WTC11 (cell line): ENCODE measurements at places on chromosomes 16 and 17. TPM values are rescaled to one million over a fixed set of nuclear protein-coding genes. Genes with fewer than 3 reads are reported as not detected.

Gene RNF43
- 3.2 to 3.6 TPM (median 3.5 TPM) in 3 replicates for total RNA-seq

Gene HSD17B2
- total RNA-seq: 0.16 to 0.55 TPM (median 0.23 TPM) in 3 replicates

Gene ACAP1
- total RNA-seq: 58.6 to 63.9 TPM (median 60.6 TPM) in 3 replicates

Gene MFSD6L
- 4.0 to 5.2 TPM (median 4.5 TPM) in 3 replicates for total RNA-seq

Gene SPNS2
- 0.87 to 1.4 TPM (median 1.3 TPM) in 3 replicates for total RNA-seq

Gene LRRC37A
- 0.69 to 0.83 TPM (median 0.78 TPM) in 3 replicates for total RNA-seq

Gene KCNH6
- 2.1 to 2.4 TPM (median 2.3 TPM) in 3 replicates for total RNA-seq

Gene CCL2
- 2.5 to 5.3 TPM (median 2.7 TPM) in 3 replicates for total RNA-seq

Gene UTS2R
- total RNA-seq: 0.46 to 0.76 TPM (median 0.53 TPM) in 3 replicates

Gene QPRT
- 138 to 187 TPM (median 182 TPM) in 3 replicates for total RNA-seq

Gene TBC1D3G
- total RNA-seq: not detected in 3 replicates

Gene CLEC18B
- total RNA-seq: 0.20 to 0.71 TPM (median 0.50 TPM) in 3 replicates

Gene ACE
- 7.0 to 8.1 TPM (median 7.8 TPM) in 3 replicates for total RNA-seq

Gene HAS3
- total RNA-seq: 54.4 to 66.9 TPM (median 56.0 TPM) in 3 replicates

Gene ZNF207
- 188 to 223 TPM (median 201 TPM) in 3 replicates for total RNA-seq

Gene NUPR1
- 0.33 to 1.1 TPM (median 0.66 TPM) in 3 replicates for total RNA-seq
